Muscle of leg (tissue), 16 donors: ENCODE measurements at places on chromosomes 13 and 19. TPM values are rescaled to one million over a fixed set of nuclear protein-coding genes. Genes with fewer than 3 reads are reported as not detected.
A peak's percentile ranks its signal among the peaks of the same experiment; 100 is the strongest.

SULT2A1 gene
- not detected for polyA plus RNA-seq

- DNase-seq, result no peak
Measured at GRCh38 chr13:96925477-96925876, 68.8 kb downstream of the OXGR1 start.

DNA sequence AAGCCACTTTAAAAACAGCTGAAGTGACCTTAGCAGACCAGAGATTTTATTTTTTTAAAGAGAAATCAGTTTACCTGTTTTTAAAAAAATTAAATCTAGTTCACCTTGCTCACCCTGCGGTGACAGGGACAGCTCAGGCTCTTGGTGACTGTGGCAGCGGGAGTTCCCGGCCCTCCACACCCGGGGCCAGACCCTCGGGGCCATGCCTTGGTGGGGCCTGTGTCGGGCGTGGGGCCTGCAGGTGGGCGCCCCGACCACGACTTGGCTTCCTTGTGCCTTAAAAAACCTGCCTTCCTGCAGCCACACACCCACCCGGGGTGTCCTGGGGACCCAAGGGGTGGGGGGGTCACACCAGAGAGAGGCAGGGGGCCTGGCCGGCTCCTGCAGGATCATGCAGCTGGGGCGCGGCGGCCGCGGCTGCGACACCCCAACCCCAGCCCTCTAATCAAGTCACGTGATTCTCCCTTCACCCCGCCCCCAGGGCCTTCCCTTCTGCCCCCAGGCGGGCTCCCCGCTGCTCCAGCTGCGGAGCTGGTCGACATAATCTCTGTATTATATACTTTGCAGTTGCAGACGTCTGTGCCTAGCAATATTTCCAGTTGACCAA lies 10.8 kb downstream of the PLPPR3 start:
- DNase-seq, result no peak

DNA sequence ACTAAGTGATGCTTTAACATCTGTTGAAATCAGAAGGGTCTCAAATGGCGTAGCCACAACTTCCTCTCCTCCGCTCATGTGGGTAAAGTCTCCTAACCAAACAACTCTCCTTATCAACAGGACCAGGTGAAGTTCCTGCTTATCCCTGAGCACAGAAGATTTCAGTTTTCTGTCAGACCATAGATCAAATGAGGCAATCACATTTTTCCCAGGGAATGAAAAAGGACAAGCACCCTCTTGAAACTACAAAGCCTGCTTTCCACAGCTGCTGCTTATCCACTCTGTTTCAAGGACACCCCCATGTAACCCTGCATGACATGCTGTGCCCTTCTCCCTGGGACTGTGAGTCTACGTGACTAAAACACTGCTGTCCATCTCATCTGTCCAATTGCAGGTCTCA lies 788.3 kb upstream of the SLITRK5 start:
- no peak for DNase-seq

DNA sequence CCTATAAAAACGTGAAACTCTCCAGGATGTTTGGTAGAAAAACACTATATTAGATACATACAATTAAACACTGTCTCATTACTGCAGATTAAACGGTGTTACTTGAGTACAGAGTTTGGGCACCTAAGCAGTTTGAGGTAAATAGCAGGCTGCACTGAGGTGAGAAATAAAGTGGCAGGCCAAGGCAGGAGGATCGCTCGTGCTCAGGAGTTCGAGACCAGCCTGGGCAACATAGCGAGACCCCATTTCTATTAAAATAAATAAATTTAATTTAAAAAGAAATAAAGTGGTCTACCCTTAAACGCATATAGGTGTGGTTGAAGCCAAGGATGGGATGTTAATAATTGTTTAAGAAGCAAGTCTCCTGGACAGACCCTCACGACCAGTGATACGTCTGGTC lies 1.2 kb downstream of the PSPC1 start:
- DNase-seq, result peak; percentile 4
